Testis (tissue), 5 donors: ENCODE measurements at places on chromosomes 6 and 20. TPM values are rescaled to one million over a fixed set of nuclear protein-coding genes. Genes with fewer than 3 reads are reported as not detected.

Gene ZBTB9
- total RNA-seq = 15.2 TPM

Gene NHSL1
- total RNA-seq = 2.6 TPM

Gene SNAP25
- total RNA-seq = 13.7 TPM

Gene SLC22A3
- total RNA-seq = 5.7 TPM

Gene TRIM15
- total RNA-seq = not detected

Gene TMEM239
- total RNA-seq = 133 TPM

Gene CLPSL2
- not detected for total RNA-seq

Gene EMILIN3
- total RNA-seq = 3.7 TPM

Gene PAK5
- total RNA-seq = 0.87 TPM

Gene LRRC73
- total RNA-seq = 29.3 TPM

Gene AKAP12
- total RNA-seq = 287 TPM

Gene PHACTR1
- 7.6 TPM for total RNA-seq
